HEK293T (cell line): ENCODE measurements at places on chromosomes 3 and 15.

- no peak for DNase-seq
Observed at GRCh38 chr3:173510565-173510964, 113.0 kb downstream of the NLGN1 start.

DNA sequence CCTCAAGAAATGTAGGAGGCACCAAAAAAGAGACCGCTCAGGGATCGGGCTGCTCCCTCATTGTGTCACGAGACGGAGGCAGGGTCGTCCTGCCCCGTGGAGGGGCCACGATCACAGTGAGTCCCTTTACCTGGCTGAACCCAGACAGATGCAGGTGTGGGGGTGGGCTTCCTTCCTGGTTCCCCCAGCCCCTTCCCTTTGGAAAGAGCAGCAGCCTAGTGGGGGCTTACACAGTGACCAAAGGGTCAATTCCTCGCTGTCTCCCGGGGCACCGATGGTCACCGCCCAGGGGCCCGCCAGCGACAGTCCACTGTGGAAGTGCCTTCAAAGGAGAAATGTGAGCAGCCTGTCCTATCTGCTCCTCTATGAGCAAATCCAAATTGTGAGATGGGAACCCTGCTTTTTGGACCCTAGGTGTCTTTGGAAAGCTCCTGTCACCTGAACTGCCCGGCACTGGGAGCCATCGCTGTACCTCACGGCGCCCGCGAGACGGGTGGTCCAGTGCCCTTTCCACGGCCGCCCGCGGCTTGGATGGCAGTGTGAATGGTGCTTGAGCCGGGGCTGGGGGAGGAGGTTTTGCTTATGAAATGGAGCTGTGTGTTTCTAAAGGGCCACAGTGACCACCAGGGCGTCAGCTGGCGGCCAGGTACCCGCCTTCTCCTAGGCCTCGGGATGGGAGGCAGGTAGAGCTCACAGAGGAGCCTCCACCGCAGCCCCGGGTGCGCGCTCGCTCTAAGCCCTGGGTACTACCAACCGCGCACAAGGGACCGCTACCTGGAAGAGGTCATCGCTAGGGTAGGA, 155.7 kb downstream of the KLF13 start:
- no peak for DNase-seq

DNA sequence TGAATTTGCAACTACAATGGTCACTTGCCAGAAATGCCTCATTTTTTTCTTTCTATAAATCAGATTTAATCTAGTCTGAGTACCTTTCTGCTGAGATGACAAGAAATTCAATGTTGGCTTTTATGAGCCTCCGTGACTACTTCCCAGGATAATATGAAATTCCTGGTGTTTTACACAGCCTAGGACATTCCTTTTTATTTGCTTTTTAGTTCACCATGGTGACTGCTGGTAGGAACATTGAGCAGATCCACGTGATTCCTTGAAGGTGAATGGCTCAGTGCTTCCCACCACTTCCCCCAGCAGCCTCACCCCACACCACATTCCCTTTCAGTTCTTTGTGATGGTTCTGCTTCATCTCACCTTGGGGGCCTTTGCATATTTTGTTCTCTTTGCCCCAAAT, 4.3 kb upstream of the NPTN start:
- DNase-seq: no peak

GRCh38 chr3:30720586-30721313, 114.3 kb downstream of the TGFBR2 start:
- no peak for DNase-seq

DNA sequence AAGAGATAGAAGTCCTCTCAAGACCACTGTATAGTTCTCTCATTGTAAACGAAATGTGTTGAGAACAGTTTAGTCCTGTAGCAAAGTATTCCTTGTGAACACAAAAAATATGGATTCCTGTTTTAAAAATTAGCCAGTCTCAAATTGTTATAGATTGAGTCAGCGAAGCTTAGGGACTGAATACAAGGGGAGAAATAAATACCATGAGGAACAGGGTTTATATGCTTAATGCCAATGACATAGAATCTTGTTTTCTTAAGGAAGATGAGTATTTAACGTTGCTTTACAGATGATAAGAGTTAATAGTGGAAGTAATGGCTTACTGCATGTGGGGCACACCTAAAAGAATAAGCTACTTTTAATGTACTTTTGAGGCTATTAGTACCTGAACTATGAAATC, 37.9 kb downstream of the SETD5 start:
- no peak for DNase-seq

GRCh38 chr15:64333986-64334929, 21.7 kb downstream of the CSNK1G1 start:
- no peak for DNase-seq

DNA sequence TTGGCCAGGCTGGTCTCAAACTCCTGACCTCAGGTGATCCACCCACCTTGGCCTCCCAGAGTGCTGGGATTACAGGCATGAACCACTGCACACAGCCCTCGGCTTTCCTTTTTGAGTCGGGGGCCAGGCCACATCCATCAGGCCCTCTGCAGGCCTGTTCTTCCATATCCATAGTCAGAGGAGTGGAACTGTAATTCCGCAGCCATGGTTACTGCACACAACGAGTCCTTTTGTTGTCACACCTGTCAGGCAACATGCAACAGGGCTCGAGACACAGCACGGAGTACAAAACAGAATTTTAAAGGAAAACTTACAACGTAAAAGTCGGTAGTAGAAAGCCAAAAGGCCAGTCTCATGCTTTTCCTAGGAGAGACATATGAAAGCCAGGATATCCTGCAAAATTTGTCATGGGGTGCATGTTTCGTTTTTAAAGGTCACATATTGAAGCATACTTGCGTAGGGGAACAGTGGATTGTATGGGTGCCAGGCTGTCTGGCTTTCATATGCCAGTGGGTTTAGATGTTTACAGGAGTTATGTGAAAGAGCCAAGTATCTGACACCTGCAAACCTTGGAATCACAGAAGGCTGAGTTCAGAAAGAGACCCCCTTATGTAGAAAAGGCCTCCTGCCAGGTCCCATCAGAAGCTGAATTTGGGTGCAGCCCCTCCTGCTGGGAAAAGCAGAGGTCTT, 63.2 kb upstream of the LPP start:
- DNase-seq: no peak

GRCh38 chr3:4794331-4794730, 184.9 kb upstream of the BHLHE40 start:
- no peak for DNase-seq

DNA sequence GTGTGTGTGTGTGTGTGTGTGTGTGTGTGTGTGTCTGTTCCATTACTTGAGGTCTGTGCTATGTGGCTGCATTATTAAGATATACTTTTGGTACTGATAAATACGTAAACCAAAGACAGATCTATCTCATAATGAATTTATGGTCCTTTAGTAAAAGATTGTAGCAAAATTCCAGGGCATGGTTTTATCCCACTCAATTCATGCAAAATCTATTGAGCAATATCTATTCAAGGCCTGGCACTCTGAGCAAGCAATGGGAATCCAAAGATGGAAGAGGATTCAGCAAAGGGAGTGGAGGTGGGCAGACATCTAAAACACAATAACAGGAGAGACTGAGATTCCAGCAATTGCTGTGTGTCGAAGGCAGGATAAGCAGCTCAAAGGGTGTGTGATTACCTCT, 86.8 kb downstream of the RFTN1 start:
- no peak for DNase-seq

DNA sequence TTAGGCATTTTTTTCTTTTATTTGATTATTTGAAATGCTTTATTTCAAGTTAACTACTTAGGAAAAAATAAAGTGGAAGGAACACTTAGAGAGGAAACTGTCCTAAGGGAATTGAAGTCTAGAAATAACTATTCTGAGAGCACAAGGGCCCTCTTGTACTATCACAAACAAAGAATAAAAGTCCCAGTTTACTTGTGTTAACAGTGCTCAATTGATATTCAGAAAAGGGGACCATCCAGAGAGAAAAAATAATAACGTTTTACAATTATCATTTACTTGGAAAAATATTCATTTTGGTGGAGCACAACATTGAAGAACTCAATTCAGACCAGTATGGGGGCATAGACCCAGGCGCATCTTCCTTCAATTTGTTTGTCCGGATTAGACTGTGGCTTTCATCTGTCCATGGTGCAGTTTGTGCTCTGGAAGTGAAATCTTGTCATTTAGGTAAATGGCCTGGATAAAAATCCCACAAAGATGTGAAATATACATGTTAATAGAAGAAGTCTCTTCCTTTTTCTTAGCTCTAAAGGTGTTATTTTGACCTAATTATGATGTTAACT, 54.5 kb upstream of the SAMMSON start:
- DNase-seq: no peak

DNA sequence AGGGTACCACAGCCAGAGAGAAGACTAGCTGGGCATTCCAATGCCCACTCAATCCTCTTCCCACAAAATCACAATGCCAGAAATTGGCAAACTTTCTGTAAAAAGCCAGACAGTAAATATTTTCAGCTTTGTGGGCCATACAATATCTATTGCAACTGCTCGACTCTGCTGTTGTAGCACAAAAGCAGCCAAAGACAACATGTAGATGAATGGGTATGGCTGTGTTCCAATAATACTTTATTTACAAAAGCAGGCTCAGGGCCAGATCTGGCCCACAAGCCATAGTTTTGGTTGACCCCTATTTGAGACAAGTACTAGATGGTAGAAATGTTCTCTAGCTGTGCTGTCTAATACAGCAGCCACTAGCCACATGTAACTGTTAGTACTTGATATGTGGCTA, 330.9 kb downstream of the ERC2 start:
- DNase-seq: no peak

DNA sequence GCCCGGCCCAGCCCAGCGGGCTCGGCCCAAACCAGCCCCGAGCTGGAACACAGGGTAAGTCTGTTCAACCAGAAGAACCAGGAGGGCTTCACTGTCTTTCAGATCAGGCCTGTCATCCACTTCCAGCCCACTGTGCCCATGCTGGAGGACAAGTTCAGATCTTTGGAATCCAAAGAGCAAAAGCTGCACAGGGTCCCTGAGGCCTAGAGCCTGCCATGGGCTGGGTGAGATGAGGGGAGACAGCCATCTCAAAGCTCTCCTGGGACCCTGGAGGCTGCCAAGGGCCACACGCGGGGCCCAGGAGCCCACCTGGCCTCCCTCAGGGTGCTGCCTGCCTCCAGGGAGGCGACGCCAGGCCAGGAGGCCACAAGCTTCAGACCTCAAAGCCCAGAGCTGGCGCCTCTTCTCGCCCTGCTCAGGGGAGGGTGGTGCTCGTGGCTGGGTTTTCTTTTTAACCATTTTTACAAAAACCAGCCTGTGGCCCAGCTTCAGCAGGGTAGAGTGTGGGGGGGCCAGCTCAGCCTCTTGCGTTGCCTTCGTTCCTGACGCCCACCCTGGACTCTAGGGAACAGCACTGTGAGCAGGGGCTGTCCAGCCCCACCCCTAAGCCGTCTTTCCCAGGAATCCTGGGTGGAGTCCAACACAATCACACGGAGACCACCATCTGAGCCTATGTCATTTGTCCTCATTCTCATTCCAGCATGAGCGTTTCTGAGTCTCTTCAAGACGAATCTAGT, 107.0 kb downstream of the ETFA start:
- DNase-seq: no peak

DNA sequence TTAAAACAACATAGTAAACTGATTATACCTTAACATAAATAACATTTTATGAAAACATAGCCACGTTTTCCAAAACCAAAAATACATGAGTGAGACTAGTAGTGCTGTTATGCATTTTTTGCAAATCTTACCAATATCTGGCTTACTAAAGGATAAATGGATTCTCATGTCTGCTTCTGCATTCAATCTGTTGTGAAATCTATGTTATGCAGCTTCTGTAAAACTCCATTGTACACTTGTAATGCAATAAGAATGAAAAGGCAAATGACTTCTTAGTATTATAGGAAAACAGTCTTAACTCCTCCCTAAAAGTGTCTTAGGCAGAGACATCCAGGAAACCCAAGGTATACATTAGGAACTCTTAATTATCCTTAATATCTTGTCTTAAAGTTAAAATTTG, 330.9 kb upstream of the THBS1 start:
- DNase-seq: no peak

DNA sequence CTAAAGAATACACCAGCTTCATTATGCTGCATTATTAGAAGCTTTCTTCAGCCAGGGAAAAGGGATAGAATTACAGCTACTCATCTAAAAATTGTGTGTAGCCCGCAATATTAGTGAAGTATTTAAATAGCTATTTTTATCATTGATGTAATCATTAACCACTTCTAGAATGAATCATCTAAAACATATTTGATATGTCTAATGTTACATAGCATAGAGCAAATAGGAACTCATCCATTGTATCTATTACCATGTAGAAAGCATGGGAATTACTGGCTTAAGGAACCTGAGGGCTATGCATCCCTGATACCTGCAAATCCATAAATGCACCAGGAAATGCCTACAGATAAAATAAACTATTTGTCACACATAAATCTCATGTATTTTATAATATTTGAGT, 54.5 kb upstream of the VGLL3 start:
- DNase-seq: no peak

GRCh38 chr3:18425641-18426257, 610 bp upstream of the SATB1 start:
- DNase-seq: peak; percentile 27

GRCh38 chr3:125191730-125192129, 20.8 kb downstream of the SLC12A8 start:
- no peak for DNase-seq

GRCh38 chr15:56653107-56653506, 80.2 kb downstream of the ZNF280D start:
- no peak for DNase-seq

DNA sequence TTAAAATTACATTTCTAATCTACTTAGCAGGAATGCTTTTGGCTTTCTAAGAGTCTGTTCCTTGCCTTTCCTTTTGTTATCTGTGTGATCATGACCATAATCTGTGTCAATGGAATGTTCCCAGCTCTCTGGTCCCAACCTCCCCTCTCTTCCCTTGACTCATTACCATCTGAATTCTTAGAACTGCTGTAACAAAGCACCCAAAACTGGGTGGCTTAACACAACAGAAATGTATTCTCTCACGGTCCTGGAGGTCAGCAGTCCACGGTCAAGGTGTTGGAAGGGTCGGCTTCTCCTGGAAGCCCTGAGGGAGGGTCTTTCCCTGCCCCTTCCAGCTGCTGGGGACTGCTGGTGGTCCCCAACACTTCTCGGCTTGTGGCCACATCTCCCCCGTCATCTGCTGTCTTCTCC, 81.1 kb downstream of the LRRK1 start:
- no peak for DNase-seq

DNA sequence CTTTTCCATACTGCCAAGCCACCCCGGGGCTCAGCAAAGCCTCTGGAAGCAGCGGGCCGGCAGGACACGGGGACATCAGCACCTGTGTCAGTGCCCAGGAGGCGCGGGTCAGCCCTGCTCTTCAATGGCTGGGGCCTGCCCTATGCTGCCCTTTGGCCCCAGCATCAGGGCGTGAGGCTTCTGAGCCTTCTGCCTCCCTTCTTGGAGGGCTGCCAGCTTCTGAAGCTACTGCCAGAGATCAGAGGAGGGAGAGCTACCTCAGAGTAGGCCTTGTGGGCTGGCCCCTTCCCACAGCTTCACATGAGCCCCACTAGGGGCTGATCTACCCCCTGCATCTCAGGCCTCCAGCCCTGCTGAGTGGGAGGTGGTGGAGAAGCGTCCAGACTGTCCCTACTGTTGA, 13.0 kb upstream of the TMEM115 start:
- no peak for DNase-seq

- no peak for DNase-seq
Observed at GRCh38 chr3:65979162-65979561, 59.6 kb downstream of the MAGI1 start.
